Mucosa of descending colon (tissue), 3 donors: ENCODE measurements at places on chromosomes 16 and 17. TPM values are rescaled to one million over a fixed set of nuclear protein-coding genes. Genes with fewer than 3 reads are reported as not detected.

GRCh38 chr17:79027925-79028491 is 4.0 kb downstream of the C1QTNF1 start:
- no peak for DNase-seq

GRCh38 chr17:73030501-73030921 is 62.0 kb downstream of the SLC39A11 start:
- no peak for DNase-seq

The RGS11 gene
- total RNA-seq, result 8.1 TPM

The LITAFD gene
- total RNA-seq, result not detected

DNA sequence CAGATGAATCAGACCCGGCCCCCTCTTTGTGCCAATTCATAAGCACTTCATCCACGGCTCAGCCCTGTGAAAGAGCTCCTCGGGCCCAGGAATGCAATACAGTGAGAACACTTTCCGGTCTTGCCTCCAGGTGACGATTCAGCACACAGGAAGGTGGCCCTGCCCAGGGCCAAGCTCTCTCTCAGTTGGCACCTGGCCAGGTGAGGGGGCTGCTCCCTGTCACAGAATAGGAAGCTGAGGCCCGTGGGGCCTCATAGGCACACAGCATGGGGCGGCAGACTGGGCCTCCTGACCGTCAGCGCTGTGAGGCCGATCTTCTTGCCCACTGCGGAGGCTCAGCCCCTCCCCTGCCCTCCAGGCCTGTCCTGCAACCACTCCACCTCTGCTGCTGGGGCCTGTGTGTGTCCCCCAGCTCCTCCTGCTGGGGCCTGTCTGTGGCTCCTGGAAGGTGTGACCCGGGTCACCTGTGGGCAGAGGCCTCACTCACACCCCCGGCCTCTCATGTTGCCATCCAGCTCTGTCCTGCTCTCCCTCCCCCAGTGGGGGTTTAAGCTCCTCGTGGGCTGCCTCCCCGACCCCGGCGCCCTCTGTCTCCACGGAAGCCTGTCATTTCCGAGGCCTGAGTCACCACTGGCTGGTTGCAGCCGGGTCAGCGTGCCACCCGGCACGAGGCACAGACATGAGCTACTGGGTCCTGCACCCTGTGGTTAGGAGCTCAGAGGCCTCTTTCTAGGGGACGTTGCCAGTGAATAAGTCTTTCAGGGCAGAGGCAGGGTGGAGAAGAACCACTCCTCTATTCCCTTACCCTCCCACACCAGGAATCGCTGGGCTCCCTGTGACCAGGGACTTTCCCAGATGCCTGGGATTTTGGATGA is 114.4 kb downstream of the SEC14L1 start:
- DNase-seq, result no peak

DNA sequence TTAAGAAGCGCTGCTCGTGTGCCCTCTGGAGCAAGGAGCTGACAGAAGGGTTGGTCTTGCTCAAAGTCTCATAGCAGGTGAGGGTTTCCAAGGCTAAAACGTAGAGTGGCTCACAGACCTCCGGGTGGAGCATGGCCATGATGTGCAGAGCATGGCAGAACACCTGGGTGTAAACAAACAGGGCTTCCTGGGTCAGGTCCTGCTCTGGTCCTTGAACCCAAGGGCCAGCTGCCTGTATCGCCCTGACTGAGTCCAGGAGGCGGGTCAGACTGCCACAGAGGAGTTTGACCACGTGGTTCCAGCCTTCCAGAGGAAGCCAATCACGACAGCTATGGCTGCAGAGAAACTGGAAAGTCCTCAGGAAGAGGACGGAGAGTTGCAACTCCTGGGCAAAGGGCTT is 7.1 kb downstream of the GEMIN4 start:
- DNase-seq, result no peak

DNA sequence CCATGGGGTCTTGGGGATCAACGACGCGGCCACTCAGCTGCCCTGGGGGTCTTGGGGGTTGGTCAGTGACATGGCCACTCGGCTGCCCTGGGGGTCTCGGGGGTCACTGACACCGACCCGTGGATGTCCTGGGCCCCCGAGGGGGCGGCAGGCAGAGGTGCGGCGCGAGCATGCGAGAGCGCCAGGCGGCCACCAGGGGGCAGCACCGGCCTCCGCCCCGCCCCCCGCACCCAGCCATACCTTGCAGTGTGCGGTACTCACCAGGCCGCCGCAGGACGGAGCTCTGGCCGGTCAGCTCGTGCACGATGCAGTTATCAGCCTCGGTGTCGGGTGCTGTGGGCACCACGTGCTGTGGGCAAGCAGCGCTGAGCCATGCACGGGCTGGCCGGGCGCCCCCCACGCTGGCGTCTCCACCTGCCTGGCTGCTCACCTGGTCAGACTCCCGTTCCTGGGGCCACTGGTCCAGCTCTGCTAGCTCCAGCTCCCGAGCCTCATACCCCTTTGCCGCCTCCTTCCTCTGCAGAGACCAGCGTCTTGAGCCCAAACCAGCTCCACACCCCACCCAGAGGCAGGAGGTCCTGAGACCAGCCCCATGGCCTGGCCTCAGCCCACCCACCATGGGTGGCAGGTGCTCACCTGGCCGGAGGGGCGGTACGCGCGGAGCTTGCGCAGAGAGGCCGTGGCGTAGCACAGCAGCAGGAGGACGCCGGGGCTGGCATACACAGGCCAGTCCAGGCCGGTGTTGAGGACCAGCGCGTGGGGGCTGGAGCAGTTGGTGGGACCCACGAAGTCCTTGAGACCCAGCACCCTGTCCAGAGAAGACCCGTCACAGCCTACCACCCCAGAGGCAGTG is 31.2 kb downstream of the CTU2 start:
- peak; percentile 73 for DNase-seq

- no peak for DNase-seq
These were observed 34.3 kb upstream of the WSCD1 start for GRCh38 chr17:6035801-6036394.

DNA sequence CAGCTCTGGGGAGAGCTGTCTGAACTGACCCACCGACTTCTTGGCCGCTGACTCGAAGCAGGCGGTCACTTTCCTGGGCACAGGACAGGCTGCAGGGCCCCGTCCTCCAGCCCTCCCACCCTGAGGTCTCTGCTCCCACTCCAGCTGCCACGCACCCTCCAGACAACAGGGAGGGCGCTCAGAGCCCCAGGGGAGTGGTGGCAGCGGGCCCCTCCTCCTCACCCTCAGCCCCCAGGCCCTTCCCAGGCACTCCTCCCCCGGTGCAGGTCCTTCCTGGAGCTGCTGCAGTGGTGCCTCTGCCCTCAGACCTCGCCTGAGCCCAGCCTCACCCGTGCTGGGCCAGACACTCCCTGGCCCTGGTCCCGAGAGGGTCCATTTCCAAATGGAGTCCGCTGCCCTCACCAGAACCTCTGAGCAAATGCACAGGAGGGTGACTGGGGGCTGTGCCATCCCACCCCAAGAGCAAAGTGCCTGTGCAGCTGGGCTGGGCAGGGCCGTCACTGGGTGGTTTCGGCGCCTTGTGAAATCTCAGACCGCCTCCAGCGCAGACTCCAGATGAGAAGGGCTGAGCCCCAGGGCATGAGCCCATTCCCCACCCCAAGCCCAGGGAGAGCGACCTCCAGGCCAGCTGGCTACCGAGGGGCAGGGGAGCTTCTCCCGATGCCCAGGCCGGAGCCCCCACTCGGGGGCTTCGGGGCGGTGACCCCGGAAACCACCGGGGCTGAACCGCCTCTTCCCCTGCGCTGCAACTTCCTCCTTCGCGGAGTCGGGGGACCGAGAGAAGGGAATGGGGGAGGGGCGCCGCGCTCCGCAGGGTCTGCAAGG is 717 bp downstream of the CYBA start:
- peak; percentile 63 for DNase-seq

DNA sequence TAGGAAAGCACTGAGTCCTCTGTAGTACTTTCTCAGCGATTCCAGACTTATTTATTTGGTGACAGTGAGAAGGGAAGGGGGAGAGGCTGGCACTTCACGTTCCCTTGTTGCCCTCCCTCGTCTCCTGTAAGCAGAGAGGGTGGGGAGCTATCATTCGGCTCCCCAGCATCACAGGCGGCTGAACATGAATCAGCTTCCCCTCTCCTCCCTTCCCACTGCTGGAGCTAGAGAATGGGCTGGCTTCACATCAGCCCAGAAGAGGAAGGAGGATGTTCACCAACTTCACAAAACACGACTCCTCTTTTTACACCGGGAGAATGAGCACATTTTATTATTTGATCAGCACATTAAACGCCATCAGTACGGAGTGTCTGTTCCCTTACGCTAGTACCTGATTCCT is 6.7 kb upstream of the CMIP start:
- no peak for DNase-seq

GRCh38 chr17:29615048-29615385 is 7.7 kb downstream of the CORO6 start:
- peak; percentile 63 for DNase-seq
